CD4-positive, alpha-beta T cell treated with Interleukin-15 for 1 hour (primary cell): ENCODE measurements at places on chromosomes 4 and X.

DNA sequence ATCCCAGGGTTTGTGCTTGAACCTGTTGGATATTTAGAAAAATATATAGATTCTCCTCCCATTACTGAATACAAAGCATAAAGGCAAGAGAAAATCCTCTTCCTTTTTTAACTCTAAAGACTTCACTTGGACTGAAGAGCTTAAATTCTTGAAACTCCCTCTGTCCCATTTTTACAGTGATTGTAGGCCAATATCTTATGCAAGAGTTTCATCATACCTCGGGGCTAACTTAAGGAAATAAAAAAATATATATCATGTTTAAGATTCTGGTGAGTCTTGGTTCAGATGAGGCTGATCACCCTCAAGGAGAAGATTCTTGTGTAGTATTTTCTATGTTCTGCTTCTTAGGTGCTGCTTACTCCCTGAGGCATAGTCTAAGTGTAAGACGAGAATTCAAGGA lies 1449.6 kb downstream of the C4orf33 start:
- no peak for DNase-seq

GRCh38 chr4:159097785-159098184 lies 5.1 kb upstream of the RAPGEF2 start:
- DNase-seq = no peak

GRCh38 chr4:61445374-61446063 lies 245.4 kb downstream of the ADGRL3 start:
- DNase-seq = no peak

DNA sequence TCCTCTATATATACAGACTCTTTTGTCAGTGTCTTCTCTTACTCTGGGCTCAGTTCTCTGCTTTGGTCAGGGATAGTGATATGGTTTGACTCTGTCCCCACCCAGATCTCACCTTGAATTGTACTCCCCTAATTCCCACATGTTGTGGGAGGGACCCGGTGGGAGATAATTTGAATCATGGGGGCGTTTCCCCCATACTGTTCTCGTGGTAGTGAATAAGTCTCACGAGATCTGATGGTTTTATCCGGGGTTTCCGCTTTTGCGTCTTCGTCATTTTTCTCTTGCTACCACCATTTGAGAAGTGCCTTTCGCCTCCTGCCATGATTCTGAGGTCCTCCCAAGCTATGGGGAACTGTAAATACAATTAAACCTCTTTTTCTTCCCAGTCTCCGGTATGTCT lies 144.4 kb downstream of the GLUD2 start:
- DNase-seq = no peak

DNA sequence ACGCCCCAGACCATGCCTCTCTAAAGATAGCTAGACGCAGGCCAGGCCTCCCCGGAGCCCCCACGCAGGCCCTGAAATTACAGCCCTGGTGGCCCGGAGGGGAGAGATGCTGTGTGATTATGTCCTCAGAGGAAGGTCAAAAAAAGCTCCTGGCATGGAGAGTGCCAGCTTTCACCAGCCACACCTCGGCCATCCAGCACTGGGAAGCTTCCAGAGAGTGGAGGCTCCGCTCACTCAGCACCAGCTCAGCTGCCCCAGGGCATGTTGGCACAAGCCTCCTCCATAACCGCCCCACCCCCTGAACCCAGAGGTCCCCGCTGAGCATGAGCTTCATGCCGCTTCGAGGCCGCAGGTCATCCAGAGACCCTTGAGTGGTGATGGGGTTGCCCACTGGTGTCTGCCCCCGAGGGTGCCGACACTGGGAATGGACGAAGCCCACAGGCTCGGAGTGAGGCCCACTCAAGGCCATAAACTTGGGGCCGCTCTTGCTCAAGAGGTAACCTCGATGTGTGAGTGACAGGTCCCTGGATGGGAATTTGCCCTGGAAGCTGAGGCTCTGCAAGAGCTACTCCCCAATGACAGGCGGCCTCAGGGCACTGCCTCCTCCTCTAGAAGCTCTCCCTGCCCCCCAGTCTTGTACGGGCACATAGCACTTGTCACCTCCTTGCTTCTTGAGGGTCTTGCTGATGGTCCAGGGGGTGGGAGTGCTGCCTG lies 4.4 kb upstream of the BGN start:
- no peak for DNase-seq

DNA sequence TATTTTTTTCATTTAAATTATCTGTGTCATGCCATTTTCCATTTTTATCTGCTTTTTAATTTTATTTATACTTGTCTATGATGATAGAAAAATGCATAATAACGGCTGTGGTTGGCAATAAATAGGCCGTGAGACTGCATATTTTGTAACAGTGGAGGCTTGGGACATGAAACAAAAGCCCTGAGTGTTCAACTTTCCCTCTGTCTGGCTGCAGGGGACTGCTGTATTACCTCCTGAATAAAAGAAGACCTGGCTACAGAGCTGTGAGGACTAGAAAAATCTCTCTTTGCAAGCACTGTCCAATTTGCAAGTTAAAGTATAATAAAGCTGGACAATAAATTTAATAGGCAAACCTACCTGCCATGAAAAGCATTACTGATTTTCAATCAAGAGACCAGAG lies 82.1 kb downstream of the MAGEB10 start:
- no peak for DNase-seq

DNA sequence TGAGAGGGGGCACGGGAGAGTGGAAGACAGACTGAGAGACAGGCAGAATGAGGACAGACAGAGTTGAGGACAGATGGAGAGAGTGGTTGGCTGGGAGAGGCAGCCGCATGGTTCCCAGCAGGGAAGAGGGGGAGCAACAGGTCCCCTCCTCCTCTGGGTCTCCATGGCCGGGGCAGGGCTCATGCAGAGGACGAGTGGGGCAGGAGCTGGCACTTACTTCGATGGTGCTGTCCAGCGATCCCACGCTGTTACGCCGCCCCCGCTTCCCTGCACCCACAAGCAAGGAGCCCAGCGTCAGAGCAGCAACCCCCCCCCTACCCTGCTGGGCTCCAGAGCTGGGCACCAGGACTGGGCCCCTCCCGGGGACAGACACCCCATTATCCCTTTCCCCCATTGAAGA lies 10.6 kb upstream of the KDM5C start:
- no peak for DNase-seq

DNA sequence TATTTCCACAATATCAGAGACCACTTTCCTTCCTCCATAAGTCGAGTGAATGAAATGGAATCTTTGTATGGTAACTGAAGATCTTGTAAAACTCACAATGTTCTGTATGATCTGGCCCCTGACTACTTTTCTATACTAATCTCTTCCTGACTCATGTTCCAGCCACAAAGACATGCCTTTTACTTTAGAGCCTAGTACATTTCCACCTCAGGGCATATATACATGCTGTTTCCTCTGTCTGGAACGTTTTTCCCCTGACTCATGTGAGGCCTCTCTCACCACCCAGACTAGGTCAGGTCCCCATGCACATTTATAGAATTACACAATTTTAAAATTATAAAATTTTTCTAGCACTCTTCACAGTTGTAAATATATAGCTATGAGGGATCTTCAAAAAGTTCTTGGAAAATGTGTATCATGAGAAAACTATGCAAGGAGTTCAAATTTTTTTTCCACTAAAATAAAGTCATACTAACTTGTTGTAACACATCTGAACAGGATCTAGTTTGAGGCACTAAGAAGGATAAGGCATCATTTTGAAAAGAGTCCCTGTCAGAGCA lies 208.8 kb downstream of the SH2D1A start:
- DNase-seq = no peak

DNA sequence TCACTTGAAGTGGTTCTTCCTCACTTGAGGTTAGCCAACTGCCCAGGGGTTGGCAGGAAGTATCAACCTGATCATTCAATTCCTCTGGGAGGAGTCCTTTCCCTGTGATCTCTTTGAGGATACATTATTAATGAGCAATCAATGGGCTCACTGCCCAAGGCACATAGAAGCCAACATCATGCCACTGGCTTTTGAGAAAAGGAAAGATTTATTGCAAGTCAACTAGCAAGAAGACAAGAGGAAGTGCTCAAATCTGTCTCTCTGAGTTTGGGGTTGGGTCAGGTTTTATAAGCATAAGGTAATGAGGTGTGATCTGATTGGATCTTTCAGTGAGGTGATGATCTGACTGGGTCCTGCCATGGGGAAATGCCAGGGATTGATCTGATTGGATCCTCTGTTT lies 39.6 kb downstream of the FGFBP1 start:
- no peak for DNase-seq

- DNase-seq = no peak
These were observed 122.0 kb downstream of the GLUD2 start for GRCh38 chrX:121169099-121170035.

GRCh38 chr4:107939307-107939706 lies 8.0 kb downstream of the CYP2U1 start:
- no peak for DNase-seq
